CD8-positive, alpha-beta T cell (primary cell): ENCODE measurements at places on chromosomes 1 and 21.

DNA sequence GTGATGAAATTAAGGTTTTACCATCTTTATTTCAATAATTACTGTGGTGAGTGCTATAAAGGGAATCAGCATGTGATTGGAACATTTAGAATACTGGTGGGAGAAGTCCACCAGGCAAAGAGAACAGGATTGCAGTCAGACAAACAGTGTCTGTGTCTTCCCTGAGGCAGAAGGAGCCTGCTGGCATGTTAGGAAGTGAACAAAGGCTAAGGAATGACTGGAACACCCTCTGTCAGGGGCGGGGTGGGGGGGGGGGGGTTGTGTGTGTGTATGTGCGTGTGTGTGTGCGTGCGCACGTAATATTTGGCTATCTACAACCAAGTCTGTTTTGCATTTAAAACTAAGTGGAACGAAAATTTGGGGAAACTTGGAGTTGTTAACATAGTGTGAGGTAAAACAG, 30.2 kb downstream of the SRRM1 start:
- no peak for DNase-seq

DNA sequence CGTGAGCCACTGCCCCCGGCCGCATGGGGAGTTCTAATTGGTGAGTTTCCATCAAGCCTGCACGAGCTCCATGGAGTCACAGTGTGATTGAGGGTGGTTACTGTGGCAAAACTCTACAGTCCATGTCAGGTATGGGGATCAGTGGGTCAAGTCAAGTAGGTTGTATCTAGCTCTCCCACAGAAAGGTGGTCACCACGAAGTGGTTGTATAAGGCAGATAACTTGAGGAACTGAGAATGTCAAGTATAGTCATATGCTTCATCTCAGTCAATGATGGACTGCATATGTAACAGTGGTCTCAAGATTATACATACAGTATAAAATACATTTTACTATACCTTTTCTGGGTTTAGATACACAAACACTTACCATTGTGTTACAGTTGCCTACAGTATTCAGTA, 348.6 kb upstream of the ZP4 start:
- no peak for DNase-seq

DNA sequence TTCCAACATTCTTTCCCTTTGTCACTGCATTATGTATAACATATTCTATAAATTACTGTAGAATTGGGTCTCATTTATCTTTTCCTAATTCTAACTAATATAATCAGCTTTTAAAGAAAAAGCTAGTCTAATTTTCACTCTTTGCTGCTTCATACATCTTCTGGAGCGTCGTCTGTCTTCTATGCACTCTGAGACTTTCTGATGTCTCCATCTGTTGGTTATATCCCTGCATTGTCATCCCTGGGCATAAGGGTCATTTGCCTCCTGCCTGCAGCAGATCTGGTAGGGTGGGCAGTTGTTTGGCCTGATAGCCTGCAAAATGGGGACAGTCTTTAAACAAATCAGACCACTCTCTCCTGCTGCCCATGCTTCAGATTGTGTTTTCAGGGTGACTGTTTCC, 40.8 kb upstream of the DYNLT5 start:
- DNase-seq, result no peak

GRCh38 chr1:16046842-16047241, 3.3 kb downstream of the CLCNKB start:
- DNase-seq, result no peak

DNA sequence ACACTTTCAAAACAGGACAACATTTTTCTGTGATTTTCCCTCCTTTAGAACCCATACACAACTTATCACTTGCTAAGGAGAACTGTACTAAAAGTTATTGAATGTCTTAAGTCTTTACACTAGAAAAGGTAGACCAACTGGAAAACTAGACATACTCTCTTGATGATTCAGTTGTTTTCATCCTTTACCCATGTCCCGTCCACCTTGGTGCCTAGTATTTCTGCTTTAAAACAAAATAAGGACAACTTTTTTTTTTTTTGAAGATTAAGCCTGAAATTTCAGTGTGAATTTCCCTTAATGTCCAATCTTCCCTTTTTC, 4.5 kb downstream of the CDKN2C start:
- DNase-seq, result no peak

DNA sequence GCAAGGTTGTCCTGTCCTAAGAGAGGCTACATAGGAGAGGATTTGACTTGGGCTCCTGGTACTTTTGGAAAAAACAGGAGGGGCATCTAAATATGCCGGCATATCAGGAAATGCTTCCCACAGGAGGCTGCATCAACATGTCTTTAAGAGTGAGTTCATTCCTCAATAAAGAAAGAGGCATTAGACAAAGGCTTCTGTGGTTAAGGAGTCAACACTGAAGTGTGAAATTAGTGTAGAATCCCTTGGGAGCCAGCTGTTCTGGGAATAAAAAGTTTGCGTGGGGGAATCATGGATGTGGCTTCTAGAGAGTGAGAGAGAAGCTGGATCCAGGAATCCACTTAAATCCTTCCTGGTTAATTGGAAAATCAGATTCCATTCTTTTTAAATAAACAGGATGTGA, 69.5 kb downstream of the DNM3 start:
- DNase-seq, result no peak

DNA sequence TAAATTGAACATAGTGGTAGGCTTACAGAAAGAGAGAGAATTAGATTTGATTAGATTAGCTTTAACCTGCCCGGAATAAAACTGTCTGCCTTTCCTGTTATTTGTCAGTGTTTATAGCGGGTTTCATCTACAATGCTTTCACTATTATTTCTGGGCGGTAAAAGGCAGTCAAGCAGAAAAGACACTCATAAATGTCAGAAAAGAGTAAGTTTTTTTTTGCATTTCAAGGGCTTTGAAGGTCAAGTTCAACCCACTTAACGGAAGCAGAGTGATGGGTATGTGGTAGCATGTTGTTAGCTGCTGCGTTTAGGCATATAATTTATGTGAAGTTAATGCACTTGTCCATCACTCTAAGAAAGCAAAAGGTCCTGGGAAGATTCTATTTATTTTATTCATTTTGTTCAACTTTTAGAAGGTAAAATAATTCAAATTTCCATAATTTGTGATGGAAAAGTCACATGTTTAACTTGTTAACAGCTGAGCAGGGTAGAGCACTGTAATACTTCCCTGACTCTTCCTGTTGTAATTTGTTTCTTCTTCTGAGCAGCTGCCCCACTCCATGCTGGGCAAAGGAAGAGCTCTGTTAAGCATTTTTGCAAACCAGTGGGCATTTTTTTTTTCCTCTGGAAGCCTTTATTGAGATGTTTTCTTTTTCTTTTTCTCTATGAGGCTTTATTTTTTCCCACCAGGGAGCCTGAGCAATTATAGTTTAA, 220.1 kb downstream of the ST6GALNAC3 start:
- DNase-seq, result no peak

GRCh38 chr1:6730880-6731279, 29.3 kb upstream of the DNAJC11 start:
- no peak for DNase-seq

DNA sequence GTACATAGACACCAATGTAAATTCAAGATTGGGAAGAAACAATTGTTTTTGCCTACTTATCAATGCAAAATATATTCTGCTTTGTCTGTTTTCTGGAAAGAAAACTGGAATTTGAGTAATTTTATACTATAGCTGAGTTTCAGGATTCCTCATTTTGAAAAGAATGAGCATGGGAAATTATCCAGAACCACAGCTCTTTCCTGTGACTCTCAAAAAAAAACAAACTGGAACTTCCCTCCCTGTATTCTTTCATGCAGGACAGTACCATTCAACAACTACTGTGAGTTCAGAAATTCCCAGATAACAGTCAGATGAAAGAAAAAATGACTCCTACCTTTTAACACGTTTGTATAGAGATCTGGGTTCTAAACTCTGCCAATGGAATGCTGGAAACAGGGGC, 372.4 kb downstream of the TGFB2 start:
- DNase-seq, result no peak

GRCh38 chr1:238272145-238272544, 381.4 kb upstream of the ZP4 start:
- DNase-seq, result no peak

DNA sequence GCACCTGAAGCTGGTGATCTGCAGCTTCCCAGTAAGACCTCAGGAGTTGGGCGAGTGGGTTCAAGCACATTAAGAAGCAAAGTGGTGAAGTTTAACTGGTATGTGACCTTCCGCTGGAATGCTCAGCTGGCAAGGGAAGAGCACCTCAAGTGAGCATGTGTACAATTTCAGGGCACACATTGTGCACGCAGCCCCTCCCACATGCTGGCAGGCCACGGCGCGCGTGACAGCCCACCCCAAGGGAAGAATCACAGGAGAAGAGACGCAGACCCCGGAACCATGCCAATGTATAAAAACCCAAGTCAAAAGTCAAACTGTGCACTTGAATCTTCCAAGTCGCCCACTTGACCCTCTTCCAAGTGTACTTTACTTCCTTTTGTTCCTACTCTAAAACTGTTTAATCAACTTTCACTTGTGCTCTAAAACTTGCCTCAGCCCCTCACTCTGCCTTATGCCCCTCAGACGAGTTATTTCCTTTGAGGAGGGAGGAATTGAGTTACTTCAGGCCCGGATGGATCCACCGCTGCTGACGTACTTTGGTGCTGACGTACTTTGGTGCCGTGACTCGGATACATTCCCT, 20.0 kb downstream of the LRRC3 start:
- DNase-seq, result no peak

- DNase-seq, result no peak
Measured at GRCh38 chr1:10586125-10586524, 111.4 kb downstream of the PEX14 start.

DNA sequence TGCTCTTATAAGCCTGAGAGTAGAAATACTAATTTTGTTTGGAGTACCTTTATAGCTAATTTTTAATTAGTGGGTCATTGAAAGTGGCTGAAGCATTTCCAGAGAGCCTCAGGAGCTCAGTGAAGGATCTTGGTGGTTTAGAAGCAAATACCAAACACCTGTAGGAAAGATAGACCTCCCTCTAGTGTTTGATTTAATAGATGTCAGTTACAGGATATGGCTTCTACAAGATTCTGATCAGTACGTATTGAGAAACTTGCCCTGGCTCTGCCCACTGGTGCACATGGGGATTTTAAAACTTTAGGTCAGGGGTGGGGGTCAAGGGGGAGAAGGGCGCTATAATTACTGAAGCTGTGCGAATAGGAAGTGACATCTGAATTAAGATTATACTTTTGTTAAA, 122.2 kb downstream of the POU2F1 start:
- no peak for DNase-seq

DNA sequence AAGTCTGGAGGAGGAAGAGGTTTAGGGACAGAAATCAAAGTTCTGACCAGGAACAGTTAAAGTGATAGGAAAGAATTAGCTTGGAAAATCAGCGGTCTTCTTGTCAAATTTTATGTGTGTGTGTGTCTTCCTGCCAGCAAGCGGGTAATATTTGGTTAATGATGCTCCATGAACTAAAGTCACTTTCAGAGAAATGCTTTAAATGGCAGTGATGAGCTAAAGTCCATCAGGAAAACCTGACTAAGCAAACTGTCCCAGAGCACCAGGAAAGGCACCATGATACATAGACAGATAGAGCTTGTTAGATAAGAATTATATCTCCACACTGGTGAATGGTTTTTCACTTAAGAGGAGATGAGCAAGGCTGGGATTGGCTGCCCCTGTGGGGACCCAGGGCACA, 10.0 kb upstream of the CDC14A start:
- no peak for DNase-seq

GRCh38 chr1:9825093-9826074, 1.6 kb upstream of the CLSTN1 start:
- peak; percentile 55 for DNase-seq

- DNase-seq, result no peak
Measured at GRCh38 chr1:113073479-113073950, 517 bp downstream of the LRIG2 start.

GRCh38 chr1:203036537-203036936, 10.2 kb downstream of the PPFIA4 start:
- DNase-seq, result no peak

GRCh38 chr1:221069178-221069903, 190.1 kb downstream of the HLX start:
- no peak for DNase-seq

DNA sequence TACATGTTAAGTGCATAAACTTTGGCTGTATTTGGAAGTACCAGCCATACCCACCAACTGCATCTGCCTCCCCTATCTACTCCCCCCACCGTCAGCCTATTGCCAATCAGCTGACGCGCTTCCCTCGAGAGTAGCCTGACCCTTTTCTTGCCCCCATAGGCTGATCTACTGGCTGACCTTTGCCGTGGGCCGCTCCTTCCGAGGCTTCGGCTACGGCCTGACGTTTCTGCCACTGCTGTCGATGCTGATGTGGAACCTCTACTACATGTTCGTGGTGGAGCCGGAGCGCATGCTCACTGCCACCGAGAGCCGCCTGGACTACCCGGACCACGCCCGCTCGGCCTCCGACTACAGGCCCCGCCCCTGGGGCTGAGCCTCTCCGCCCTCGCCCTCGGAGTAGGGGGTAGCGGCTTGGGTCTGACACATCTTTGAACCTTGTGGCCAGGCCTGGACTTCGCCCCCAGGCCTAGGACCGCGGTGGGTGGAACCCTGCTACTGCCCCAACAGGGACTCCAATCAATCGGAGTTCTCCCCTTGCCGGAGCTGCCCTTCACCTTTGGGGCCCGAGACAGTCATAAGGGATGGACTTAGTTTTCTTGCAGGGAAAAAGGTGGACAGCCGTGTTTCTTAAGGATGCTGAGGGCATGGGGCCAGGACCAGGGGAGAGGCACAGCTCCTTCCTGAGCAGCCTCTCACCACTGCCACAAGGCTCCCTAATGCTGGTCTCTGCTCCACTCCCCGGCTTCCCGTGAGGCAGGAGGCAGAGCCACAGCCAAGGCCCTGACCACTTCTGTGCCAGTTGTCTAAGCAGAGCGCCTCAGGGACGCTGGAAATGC, 4.0 kb downstream of the GLMP start:
- no peak for DNase-seq

GRCh38 chr1:205375835-205376545, 19.3 kb upstream of the KLHDC8A start:
- DNase-seq, result no peak

GRCh38 chr1:43870306-43870705, 63.3 kb upstream of the ARTN start:
- DNase-seq, result no peak

GRCh38 chr1:13960375-13960987, 260.5 kb downstream of the PRDM2 start:
- peak; percentile 78 for DNase-seq

- no peak for DNase-seq
Measured at GRCh38 chr1:214525535-214526019, 25.8 kb downstream of the PTPN14 start.

DNA sequence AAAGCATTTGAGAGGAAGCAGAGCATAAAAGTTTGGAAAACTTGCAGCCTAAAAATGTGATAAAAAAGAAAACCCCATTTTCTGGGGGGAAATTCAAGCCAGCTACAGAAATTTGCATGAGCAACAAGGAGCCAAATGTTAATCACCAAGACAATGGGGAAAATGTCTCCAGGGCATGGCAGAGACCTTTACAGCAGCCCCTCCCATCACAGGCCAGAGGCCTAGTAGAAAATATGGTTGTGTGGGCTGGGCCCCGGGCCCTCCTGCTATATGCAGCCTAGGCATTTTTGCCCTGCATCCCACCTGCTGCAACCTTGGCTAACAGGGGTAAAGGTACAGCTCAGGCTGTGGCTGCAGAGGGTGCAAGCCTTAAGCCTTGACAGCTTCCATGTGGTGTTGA, 299.6 kb upstream of the NCAM2 start:
- no peak for DNase-seq
